ENCODE measurements at places on chromosomes 13 and 19.

DNA sequence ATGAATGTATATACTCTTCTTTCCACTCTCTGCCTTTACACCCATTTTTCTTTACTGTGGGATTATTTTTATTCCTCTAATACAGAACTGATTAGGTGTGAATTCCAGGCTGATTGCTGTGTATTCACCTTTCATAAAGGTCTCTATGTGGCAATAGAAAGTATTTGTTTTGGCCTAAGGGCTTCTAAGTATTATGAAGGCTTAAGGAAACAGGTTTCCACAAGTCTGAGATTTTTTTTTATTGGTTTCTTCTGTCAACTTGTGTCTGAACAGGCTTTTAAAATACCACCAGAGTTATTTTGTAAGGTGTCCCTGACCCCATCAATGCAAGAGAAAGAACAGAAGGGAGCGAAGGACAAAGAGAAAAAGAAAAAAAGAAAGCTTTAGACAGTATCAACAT lies 1102.0 kb upstream of the SPRY2 start:
- DNase-seq, result no peak

- no peak for DNase-seq
Observed at GRCh38 chr13:99071666-99072065, 93.8 kb upstream of the DOCK9 start.

GRCh38 chr13:95437561-95437960 lies 115.0 kb upstream of the CLDN10 start:
- no peak for DNase-seq

GRCh38 chr13:112859128-112859816 lies 109.7 kb upstream of the MCF2L start:
- DNase-seq, result no peak

DNA sequence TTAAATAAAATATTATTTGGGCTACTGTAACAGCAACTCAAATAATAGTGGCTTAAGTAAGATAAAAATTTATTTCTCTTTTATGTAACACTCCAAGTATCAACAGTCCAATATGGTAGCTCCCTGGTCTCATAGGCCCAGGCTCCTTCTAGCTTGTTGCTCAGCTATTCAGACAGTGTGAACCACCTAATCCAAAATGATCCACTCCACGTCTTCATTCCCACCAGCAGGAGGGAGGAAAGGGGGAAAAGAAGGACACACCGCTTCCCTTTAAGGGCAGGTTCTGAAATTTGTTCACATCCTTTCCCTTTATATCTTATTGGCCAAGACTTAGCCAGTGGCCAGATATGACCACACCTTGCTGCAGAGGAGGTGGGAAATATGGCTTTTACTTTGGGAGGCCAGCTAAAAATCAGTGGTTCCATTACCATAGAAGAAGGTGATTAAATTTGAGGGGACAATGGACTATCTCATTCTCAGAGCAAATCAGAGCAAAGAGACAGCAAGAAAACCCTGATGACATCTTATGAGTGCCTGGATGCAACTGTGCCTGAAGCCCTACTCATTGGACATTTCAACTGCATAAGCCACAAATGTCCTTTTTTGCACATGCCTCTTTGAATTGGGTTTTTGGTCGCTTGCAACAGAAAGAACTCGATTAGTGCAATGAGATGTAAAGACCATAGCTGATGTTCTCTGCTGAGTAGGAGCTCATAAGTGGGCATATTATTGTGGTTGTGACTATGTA lies 7.0 kb upstream of the EPOR start:
- no peak for DNase-seq

DNA sequence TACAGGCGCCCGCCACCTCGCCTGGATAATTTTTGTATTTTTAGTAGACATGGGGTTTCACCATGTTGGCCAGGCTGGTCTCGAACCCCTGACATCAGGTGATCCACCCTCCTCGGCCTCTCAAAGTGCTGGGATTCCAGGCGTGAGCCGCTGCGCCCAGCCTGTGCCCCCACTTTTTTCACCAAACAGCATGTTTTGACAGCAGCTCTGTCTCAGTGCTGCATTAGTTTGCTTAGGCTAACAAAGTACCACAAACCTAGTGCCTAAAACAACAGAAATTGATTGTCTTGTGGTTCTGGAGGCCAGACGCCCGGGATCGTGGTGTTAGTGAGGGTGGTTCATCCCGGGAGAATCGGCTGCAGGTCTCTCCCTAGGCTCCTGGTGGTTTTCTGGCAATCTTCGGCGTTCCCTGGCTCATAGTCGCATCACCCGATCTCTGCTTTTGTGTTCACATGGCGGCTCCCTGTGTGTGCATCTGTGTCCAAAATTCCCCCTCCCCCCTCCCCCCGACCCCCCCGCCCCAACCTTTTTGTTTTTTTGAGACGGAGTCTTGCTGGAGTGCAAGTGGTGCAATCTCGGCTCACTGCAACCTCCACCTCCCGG lies 30.0 kb downstream of the MYH14 start:
- no peak for DNase-seq

DNA sequence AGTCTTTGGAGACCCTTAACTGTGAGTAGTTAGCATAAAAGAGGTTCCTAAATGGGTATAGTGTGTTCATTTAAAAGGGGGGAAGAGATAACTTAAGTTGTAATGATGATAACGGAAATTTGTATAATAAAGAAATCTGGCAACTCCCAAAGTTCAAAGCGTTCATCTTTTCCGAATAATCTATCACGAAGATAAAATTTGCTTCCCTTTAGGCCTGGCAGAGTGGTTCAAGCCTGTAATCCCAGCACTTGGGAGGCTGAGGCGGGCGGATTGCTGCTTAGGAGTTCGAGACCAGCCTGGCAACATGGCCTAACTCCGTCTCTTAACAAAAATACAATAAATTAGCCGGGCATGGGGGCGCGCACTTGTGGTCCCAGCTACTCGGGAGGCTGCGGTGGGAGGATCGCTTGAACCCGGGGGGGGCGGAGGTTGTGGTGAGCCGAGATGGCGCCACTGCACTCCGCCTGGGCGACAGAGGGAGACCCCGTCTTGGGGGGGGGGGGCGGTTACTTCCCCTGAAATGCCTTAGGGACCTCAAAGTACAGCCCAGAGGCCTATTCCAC lies 934 bp downstream of the N4BP2L2 start:
- no peak for DNase-seq

- DNase-seq, result no peak
Observed at GRCh38 chr19:4500841-4501591, 17.3 kb downstream of the PLIN4 start.

DNA sequence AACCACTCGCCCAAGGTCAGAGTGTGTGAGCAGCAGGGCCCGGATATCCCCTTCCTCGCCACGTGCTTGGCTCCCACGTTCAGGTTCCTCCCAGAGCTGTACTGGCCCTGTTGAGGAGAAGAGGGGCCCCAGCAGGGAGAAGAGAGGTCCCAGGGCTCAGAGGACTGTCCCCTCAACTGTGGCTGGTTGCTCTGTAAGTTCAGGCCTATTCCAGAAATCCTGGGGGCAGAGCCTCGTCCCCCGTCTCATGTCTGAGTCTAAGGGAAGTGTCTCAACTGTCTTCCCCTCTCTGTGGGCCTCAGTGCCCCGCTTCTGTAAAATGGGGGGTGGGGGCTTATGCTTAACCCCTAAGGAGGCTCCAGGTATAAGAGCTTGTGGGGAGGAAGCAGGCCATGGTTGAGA lies 3.9 kb downstream of the PPP5C start:
- DNase-seq, result no peak

DNA sequence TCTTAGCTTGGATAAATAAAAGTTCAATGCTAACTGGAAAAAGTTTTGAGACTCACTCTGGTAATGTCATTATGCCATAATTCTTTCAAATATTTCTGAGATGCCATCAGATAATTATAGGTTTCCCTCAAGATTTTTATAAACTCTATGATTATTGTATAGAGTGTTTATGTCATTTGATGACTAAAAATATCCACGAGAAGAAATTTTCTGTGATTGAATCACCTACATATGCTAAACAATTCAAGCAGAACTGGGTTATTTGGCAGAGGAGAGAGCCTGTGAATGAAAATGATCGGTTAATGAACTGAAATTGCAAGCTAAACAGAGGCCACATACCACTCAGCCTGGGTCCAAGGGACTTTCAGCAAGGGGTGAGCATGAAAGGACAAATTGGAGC lies 92.6 kb upstream of the TSC22D1 start:
- no peak for DNase-seq

DNA sequence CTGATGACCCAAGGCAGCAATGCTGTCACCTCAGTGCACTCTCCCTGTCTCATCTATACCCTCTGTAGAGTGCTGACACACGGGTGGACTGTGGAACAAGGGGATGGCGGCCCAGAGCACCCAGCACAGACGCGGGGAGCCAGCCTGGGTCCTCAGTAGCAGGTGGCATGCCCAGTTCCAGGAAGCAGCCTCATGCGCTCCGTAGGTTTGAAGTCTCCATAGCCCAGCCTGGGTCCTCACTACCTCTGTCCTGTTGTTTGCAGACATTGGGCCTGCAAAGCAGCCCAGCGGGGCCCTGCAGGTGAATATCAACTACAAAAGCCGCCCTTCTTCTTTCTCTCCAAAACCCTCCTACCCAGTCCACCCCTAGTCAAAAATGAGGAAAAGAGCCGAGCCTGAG lies 5.0 kb upstream of the SLC7A9 start:
- DNase-seq, result no peak

GRCh38 chr19:588741-589692 lies 664 bp upstream of the HCN2 start:
- DNase-seq, result no peak

GRCh38 chr19:35142606-35143230 lies 337 bp upstream of the FXYD7 start:
- no peak for DNase-seq

GRCh38 chr13:53379485-53379884 lies 350.9 kb downstream of the OLFM4 start:
- no peak for DNase-seq

GRCh38 chr19:39532233-39533002 lies at the start of gene EID2B:
Gene EID2B, minus strand, starts transcription at chr19:39532852. Its CDS starts 50 bp downstream, at chr19:39532802.
- peak; percentile 74 for DNase-seq

DNA sequence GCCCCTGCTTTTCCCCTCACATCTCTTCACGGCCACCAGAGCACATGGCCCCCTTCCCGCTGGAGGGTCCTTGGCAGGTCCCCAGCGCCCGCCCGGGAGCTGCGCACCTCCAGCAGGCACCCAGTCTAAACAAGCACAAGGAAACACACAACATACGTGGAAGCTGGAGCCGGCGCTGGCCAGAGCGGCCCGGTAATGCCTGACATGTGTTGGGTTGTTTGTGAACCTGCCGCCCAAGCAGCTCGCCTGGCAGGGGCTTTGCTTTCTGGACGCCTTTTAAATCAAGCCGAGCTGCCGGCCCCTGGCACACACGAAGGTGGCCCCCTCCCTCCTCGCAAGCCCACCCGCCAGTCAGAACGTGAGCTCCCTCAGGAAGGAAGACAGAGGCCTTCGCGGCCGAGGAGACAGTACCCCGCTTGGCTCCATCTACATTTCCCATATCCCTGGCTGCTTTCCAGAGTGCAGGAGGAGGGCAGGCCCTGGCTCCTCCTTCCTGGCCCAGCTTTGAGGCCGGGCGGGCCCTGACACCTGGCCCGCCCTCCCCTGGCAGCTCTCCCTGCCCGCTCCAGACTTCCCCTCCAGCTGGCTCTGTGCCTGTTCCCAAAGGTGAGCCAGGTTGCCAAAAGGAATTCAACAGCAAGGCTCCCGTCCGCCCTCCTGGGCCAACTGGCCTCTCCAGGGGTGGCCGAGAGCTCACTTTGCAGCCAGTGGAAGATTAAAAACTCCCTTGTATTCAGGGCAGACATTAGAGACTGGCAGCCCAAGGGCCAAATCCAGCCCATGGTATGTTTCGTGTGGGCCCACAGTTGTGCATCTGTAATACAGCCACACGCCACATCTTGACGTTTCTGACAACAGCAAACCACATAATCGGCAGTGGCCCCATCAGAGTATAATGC lies 28.7 kb downstream of the COMP start:
- no peak for DNase-seq

DNA sequence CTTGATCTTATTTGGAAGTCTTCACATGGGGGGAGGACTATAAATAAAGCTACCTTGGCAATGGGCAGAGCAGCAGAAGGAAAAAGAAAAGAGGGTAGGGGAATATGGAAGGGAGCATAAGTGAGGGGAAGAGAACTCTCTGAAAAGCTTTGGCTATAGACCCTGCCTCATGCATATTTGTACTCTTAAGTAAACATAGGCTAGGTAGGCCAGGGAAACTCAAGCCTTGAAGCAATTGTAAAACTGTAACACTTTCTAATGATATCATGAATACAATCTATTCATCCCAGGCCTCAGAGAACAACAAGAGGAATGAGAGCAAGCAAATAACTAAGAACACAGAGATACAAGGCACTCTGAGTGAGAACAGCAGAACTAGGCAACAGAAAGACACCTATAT lies 20.4 kb downstream of the MYCBP2 start:
- DNase-seq, result no peak
